ENCODE measurements at places on chromosomes 13 and 19.

DNA sequence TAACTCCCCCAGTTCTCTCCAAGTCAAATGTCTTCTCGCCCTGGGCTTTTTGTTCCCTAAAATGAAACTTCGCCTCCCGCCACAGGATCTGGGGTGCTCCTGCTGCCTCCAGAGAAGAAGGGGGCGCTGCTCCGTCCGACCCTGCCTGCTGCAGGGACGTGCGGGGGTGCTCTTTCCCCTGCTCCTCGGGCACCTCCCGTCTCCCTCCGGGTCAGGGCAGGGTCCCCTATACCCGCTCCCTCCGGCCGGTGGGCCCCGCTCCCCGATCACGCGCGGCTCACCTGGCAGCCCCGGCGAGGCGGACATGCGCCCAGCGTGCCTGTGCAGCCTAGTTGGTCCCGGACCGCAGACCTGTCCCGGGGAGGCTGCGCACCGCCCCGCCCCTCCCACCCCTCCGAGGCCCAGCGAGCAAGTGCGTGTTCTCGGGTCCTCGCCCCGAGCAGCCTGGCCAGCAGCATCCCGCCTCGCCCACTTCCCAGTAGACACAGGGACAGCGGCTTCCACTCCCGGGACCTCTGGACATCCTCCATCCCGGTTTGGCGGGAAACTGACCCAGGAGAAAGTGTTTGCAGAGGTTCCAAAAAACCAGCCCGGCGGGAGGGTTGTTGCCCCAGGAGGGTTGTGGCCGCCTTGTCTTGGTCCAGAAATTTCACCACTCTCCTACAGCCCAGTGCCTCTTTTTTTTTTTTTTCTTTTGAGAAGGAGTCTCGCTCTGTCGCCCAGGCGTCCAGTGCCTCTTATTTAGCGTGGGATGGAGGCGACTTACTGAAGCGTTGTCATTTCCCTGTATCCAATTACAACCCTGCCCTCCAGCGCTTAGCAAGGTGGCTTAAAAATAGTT, at the start of gene OXGR1:
Gene OXGR1 (minus strand): TSS at position 460 of the 841 bp plus-strand sequence. CDS start 6,717 bp downstream, outside the sequence.
- peak; percentile 76 for DNase-seq

DNA sequence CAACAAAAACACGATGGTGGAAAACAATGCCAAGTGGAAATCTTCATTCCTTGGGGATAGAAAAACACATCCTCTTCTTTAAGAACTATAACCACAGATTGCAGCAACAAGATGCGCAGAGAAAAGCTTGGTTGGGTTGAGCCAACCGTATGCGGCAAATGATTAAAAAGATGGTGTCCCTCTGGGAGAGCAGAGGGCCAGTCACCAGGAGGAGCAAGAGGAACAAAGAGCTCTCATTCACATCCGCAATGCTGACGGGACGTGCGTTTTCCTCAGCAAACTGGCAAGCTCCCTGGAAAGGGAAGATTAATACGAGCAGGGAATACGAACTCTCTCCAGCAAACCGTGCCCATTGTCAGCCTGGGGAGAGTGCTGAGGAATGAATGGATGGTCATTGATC, 141.6 kb downstream of the KATNAL1 start:
- no peak for DNase-seq

GRCh38 chr13:112895521-112896465, 73.2 kb upstream of the MCF2L start:
- DNase-seq: no peak

DNA sequence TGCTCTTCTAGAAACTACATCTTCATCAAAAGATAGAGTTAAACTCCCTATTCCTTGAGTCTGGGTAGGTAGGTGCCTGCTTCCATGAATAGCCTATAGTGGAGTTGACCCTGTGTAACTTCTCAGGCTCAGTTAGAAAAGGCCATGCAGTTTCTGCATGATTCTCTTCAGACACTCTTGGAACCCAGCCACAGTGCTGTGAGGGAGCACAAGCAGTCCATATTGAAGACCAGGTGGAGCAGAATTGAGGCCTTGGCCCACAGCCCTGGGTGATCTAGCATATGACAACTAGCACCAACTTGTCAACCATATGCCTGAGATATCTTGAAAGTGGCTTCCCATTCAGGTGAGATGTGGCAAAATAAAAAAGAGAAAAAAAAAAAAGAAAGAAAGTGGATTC, 10.3 kb upstream of the PAN3 start:
- DNase-seq: no peak

DNA sequence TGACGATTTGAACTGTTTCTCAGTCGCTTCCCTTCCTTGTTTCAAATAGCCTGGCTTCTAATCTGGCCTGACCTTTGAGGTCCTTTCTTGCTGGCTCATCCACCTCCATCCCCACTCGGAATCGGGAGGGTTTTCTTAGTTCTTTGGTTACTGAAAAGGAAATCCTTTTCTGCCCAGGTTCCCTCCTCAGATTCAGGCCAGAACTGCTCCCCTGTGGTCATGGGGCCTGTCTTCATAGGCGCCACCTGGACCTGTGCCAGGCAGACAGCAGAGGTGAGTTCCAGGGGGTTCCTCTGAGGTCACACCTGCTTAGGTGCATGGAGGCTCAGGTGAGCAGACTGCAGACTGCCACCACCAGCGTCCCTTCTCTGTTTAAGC, 62.4 kb downstream of the AKAP11 start:
- DNase-seq: no peak

- DNase-seq: no peak
Observed at GRCh38 chr19:51800473-51801244, 5.7 kb downstream of the FPR3 start.

DNA sequence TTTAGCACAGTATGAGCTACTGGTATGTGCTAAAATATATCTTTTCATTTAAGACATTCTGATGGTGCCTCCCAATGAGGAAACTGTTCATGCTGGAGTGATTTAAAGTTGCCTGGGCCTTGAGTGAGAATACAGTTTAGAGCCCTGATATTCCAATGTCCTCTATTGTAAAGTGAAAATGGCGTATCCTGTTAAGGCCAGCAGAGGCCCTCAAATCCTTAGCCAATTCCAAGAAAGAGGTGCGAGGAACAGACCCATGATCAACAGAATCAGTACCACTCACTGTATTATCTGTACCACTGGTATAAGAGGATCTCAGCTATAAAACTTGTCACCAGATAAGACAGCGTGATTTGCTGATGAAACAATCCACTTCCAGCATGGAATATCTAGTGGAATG, 273.1 kb upstream of the SLITRK5 start:
- DNase-seq: no peak

DNA sequence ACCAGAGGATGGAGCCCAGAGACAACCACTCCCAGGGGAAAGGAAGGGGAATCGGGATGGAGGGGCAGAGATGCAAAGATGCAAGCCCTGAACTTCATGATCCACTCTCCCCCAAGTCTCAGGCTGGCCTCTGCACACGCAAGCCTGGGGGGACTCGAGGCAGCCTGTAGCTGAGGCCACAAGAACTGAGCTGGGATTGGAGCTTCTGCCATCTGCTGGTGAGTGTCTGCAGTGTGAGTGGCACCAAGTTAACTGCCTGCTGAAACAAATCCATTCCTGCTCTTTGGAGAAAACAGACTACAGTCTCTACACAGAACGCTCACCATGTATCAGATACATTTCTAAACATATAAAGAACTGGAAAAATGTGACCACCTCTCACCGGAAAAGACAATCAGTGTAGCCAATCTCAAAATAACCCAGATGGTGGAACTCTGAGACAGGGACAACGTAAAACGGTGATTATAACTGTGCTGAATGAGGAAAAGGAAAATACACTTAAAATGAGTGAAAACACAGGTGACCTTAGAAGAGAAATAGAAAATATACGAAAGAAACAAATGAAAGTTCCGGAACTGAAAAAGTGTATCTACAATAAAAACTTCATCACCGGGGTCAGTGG, 62.1 kb downstream of the KLF2 start:
- no peak for DNase-seq

DNA sequence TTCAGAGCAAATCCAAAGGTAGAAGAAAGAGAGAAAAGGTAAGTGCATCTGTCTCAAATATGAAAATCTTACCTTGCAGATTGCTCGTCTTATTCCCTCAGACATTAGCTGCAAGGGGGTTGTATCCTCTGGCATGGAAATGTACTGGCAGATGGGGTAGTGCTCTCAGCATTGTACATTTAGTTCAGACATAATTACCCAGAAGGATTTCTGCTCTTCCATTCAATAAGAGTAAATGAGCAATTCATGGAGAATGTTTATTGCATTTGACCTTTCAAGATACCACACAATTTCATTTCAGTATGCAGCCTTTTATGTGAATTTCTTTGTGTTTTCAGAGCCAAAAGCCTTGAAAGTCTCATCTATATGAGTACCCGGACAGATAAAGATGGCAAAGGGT, 63.8 kb downstream of the SCEL start:
- DNase-seq: no peak

- no peak for DNase-seq
Observed at GRCh38 chr13:102586615-102587014, 10.2 kb upstream of the TPP2 start.

GRCh38 chr13:79194272-79194671, 211.8 kb downstream of the RBM26 start:
- no peak for DNase-seq

GRCh38 chr19:15911599-15912235, 13.8 kb upstream of the CYP4F2 start:
- no peak for DNase-seq

GRCh38 chr19:46958532-46958931, 61.1 kb upstream of the NPAS1 start:
- DNase-seq: no peak

GRCh38 chr13:36006894-36007675, 124.1 kb downstream of the DCLK1 start:
- DNase-seq: no peak

DNA sequence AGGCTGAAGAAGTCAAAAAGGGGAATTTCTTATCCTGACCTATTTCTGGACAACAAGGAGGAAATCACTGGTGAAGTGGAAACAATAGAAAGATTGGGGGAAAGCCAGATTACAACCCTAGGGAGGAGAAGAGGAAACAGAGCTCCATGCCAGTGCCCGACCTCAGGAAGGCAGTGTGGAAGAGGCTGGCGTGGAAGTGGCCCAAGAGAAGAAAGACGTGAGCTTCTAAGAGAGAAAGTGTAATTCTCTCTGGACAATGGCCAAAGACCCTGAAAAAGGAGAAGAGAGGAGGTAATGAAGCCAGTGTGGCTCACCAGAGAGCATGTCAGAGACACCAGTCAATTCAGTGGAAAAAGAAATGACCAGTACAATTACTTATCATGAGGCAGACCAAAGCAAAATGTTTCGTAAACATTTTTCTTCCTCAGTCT, 52.6 kb upstream of the URAD start:
- DNase-seq: no peak

- DNase-seq: peak; percentile 85
Observed at GRCh38 chr13:51769455-51770127, 34.4 kb downstream of the DHRS12 start.
